Neural progenitor cell (in vitro differentiated cells): ENCODE measurements at places on chromosomes 12 and 14. TPM values are rescaled to one million over a fixed set of nuclear protein-coding genes. Genes with fewer than 3 reads are reported as not detected.
A peak's percentile ranks its signal among the peaks of the same experiment; 100 is the strongest.

The TAS2R10 gene
- total RNA-seq = 0.87 and 1.4 TPM in 2 replicates

The LHX5 gene
- total RNA-seq = 48.4 and 98.7 TPM in 2 replicates

The PLBD2 gene
- total RNA-seq = 4.9 and 12.0 TPM in 2 replicates

- no peaks in the 10 kb centered on the region for H3K36me3 ChIP-seq
- H3K27me3 ChIP-seq = no peaks in the 10 kb centered on the region
- H3K4me3 ChIP-seq = no peak overlapping the region
- no peaks in the 10 kb centered on the region for H3K4me1 ChIP-seq
These were observed 43.7 kb upstream of the PHC1 start for GRCh38 chr12:8870586-8870985.

DNA sequence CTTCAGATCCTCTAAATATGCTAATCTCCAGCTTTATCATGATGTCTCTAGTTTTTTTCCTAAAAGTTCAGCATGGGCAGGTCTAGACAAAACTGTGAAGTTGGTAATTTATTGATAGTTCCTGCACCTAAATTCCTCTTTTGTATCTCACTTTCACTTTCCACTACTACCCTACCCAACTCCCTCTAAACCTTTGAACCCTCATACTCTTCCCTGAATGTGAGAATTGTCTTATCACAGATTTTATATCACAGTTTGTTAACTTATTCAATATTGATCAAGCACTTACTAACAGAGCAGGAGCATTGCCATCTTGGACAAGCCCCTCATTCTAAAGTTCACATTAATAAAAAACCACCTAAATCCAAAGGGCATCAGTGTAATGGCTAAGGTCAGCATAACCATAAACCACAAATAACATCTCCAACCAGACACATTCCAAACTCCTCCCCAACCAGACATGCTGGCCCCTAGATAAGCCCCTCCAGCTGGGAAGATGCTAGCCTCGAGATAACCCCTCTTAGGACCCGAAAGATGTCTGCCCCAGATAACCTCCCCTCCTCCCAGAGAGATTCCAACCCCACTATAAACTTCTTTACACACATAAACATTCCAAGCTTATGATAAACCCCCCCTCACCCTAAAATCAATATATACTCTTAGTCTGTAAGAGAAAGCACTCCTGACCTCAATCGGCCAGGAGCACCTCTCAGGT lies 78.7 kb downstream of the FSCB start:
- H3K4me1 ChIP-seq = no peaks in the 10 kb centered on the region
- no peak for DNase-seq
- H3K27me3 ChIP-seq = no peaks in the 10 kb centered on the region

GRCh38 chr12:52990206-52990605 lies 16.1 kb upstream of the EIF4B start:
- H3K4me1 ChIP-seq = no peaks in the 10 kb centered on the region
- no peaks in the 10 kb centered on the region for H3K27me3 ChIP-seq
- no peaks in the 10 kb centered on the region for H3K36me3 ChIP-seq
- no peak for DNase-seq
- no peak overlapping the region for H3K4me3 ChIP-seq

- peaks cover 31% of the 10 kb centered on the region for H3K4me1 ChIP-seq
- no peaks in the 10 kb centered on the region for H3K36me3 ChIP-seq
- peak within 1 kb of the TSS; percentile 95 for H3K4me3 ChIP-seq
- H3K27ac ChIP-seq = peak within 1 kb of the TSS; percentile 16
- peak; percentile 93 for DNase-seq
These were observed at the start of gene TMTC2 for GRCh38 chr12:82686168-82687020. TMTC2 (plus strand) TSS chr12:82686906.

GRCh38 chr12:9809866-9810265 lies 17.4 kb upstream of the KLRF1 start:
- DNase-seq = no peak
- H3K4me3 ChIP-seq = no peak overlapping the region
- H3K27ac ChIP-seq = no peak overlapping the region
